CD14-positive monocyte (primary cell): ENCODE measurements at places on chromosomes 11 and 22.

DNA sequence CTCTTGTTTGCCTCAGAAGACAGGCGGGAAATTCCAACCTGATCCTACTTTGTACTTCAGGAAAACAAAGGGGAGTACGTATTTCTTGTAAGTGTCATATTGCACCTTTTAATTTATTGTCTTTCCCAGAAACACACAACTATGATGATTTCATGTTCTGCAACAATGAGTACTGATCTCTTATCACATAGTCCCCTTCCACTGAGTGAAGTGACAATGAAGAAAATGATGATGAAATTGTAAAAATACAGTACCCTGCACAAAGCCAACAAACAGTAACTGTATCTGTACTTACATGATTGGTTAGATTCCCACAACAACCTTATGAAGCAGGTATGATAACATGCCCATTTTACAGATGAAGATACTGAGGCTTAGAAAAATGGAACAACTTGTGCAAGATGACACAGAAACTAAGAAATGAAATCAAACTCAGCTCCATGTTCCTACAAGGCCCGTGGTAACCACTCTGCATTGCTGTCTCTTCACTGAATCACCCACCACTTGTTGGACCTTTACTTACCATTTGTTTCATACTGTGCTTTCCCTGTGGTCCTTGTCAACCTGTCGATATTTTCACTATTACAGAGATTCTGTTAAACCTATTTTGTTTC lies 37.5 kb downstream of the SLC1A2 start:
- no peak for DNase-seq
- H3K36me3 ChIP-seq, result no peaks in the 10 kb centered on the region
- no peaks in the 10 kb centered on the region for H3K27me3 ChIP-seq
- H3K4me3 ChIP-seq, result no peak overlapping the region
- no peaks in the 10 kb centered on the region for H3K4me1 ChIP-seq

DNA sequence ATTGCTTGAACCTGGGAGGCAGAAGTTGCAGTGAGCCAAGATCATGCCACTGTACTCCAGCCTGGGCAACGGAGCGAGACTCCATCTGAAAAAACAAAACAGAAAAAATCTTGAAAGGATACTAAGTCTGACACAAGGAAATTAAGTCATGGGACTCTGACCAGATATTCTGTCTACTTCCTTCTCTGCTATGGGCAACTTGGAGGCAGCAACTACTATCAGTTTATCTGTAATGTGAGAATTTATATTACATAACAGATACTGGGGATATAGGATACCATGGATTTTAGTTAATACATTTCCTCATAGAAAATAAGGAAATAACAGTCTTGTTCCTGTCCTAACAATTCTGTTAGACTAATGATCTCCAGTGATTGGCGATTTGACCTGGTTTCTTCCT lies 1.6 kb upstream of the SGSM3 start:
- H3K4me3 ChIP-seq, result no peak overlapping the region
- peaks cover 59% of the 10 kb centered on the region for H3K36me3 ChIP-seq
- H3K4me1 ChIP-seq, result peaks cover 5% of the 10 kb centered on the region
- no peaks in the 10 kb centered on the region for H3K27me3 ChIP-seq

GRCh38 chr11:115257270-115257669 lies 246.9 kb downstream of the CADM1 start:
- no peak for DNase-seq
- no peak overlapping the region for H3K4me3 ChIP-seq
- no peak overlapping the region for H3K27ac ChIP-seq
- H3K27me3 ChIP-seq, result no peaks in the 10 kb centered on the region

DNA sequence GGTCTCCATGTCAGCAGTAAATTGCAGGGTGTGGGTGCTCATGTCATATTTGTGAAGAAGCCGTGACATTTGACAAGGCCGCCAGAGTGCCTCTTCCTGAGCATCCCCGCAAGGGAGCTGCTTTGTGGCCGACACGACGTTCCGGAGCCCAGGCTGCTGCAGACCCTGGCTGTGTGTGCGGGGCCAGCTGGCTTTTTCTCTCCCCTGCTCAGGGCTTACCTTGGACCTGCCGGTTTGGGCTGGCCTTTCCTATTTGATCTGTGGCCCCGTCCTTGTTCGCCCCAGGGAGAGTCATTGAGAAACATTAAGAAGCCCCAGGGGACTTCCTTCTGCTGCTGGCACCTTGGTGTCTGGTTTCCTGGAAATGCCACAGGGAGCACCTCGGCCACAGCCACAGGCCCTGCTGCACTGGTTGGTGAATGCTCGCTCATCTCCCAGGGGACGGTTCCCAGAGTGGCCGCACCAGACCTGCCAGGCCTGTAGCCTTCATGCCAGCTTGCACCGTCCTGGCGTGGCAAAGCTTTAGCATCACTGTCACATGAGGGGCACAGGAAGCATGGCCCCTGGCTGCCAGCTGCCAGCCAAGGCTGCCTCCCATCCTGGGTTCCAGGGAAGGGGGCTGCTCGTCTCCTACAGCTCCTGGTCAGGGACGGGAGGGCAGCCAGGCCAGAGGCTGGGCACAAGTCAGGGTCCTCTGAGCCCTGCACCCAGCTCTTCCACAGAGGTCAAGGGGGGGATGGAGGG lies 5.4 kb downstream of the GRK2 start:
- peak overlapping the region; percentile 97 for H3K4me3 ChIP-seq
- H3K27me3 ChIP-seq, result no peaks in the 10 kb centered on the region
- peak; percentile 86 for DNase-seq
- H3K36me3 ChIP-seq, result peaks cover 56% of the 10 kb centered on the region
- peaks cover 84% of the 10 kb centered on the region for H3K4me1 ChIP-seq
- H3K27ac ChIP-seq, result peak overlapping the region; percentile 99

DNA sequence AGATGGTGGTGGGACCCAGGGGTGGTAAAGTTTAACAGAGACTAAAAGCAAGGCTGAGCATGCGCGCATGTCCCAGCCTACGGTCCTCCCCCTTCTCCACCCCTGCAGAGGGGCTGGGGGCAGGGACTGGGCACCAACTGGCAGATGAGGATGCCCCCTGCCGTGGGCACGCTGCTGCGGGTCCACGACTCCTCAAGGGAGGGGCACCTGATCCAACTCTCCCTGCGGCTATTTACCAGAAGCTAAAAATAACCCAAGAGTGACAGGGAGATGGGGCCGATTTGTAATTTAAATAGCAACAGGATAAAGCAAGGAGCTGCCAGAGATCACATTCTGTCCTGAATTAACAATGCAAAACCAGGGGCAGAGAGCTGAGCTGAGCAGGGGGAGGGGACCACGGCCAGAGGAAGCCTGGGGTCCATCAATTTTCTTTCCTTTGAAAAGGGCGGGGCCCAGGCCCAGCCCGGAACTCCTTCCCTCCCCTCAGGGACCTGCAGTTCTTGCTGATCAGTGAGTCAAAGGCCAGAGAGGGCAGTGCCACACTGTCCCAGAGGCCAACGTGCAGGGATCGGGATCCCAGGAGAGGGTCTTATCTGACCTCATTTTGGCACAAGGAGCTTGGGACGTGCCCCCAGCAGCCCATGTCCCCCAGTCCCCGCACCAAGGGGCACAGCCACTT lies 8.1 kb upstream of the DGKZ start:
- DNase-seq, result no peak
- peak overlapping the region; percentile 62 for H3K27ac ChIP-seq
- no peak overlapping the region for H3K4me3 ChIP-seq
- H3K36me3 ChIP-seq, result no peaks in the 10 kb centered on the region

DNA sequence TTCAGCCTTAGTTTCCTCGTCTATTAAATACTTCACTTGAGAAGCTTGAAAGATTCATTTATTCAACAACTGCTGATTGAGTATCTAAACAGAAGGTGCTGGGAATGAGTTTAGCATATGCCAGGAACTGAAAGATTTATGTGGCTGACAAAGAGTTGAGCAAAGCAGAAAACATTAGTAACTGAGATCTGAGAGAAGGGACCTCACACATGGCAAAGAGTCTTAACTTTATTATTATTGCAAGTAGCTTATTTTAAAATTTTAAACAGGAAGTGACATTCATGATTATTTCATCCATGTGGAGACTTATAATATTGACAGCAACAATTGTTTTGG lies 133.6 kb downstream of the CASP12 start:
- no peaks in the 10 kb centered on the region for H3K4me1 ChIP-seq
- H3K36me3 ChIP-seq, result no peaks in the 10 kb centered on the region
- no peaks in the 10 kb centered on the region for H3K27me3 ChIP-seq
- H3K4me3 ChIP-seq, result no peak overlapping the region

DNA sequence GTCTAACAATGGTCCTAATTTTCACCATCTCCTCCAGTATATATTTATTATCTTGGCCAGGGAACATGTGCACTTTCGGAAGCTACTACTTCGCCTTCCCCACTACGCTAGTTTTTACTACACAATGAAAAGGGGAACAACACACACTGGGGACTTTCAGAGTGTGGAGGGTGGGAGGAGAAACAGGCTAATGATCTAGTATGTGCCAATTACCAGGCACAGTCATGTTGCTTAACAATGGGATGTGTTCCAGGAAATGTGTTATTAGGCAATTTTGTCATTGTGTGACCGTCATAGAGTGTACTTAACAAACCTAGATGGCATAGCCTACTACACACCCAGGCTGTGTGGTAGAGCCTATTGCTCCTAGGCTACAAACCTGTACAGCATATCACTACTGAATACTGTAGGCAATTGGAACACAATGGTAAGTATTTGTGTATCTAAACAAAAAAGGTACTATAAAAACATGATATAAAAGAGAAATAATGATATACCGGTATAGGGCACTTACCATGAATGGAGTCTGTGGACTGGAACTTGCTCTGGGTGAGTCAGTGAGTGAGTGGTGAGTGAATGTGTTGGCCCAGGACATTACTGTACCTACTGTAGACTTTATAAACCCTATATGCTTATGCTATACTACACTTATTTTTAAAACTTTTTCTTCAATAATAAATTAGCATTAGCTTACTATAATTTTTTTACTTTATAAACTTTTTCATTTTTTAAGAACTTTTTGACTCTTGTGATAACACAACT lies 20.1 kb upstream of the CUL5 start:
- H3K4me1 ChIP-seq, result peaks cover 13% of the 10 kb centered on the region
- no peaks in the 10 kb centered on the region for H3K36me3 ChIP-seq
- H3K27me3 ChIP-seq, result no peaks in the 10 kb centered on the region

- no peaks in the 10 kb centered on the region for H3K4me1 ChIP-seq
- H3K36me3 ChIP-seq, result no peaks in the 10 kb centered on the region
- H3K27me3 ChIP-seq, result peaks cover 34% of the 10 kb centered on the region
- H3K27ac ChIP-seq, result no peak overlapping the region
- H3K4me3 ChIP-seq, result no peak overlapping the region
- DNase-seq, result no peak
These were observed 12.4 kb downstream of the TENM4 start for GRCh38 chr11:79428406-79428805.

DNA sequence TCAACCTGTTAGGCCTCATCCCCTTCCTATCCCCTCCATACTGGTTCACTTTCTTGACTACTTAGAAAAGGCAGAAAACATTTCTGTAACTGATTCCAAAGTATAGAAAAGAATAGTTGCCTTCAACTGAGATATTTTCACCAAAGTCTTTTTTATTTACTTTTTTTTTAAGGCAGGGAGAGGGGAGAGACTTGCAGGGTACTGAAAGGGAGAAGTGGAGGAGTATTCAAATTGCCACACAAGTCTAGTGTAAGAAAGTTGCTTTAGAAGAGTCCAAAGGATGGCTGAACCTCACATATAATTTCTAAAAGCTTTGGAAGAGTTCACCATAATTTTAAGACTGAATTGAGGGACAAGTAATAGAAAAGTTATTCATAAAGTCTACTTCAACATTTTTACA lies 6.3 kb downstream of the PHF21A start:
- H3K4me3 ChIP-seq, result no peak overlapping the region
- no peaks in the 10 kb centered on the region for H3K27me3 ChIP-seq
- DNase-seq, result no peak
- H3K27ac ChIP-seq, result no peak overlapping the region

DNA sequence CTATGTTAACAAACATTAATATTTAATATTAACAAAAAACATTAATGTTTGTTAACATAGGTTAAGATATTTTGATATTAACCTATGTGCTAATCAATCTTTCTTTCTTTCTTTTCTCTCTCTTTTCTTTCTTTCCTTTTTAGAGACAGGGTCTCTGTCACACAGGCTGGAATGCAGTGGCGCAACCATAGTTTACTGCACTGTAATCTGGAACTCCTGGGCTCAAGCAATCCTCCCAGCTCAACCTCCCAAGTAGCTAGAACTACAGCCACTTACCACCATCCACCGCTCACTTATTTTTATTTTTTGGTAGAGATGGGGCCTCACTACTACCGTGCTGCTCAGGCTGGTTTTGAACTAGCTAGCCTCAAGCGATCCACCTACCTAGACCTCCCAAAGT lies 13.2 kb downstream of the SIK3 start:
- H3K27ac ChIP-seq, result no peak overlapping the region
- H3K27me3 ChIP-seq, result no peaks in the 10 kb centered on the region
- no peak for DNase-seq
- peaks cover 3% of the 10 kb centered on the region for H3K36me3 ChIP-seq

- H3K4me3 ChIP-seq, result no peak overlapping the region
- no peaks in the 10 kb centered on the region for H3K36me3 ChIP-seq
- H3K4me1 ChIP-seq, result peaks cover 5% of the 10 kb centered on the region
- H3K27me3 ChIP-seq, result no peaks in the 10 kb centered on the region
These were observed 14.5 kb upstream of the POU2AF1 start for GRCh38 chr11:111393585-111393984.

DNA sequence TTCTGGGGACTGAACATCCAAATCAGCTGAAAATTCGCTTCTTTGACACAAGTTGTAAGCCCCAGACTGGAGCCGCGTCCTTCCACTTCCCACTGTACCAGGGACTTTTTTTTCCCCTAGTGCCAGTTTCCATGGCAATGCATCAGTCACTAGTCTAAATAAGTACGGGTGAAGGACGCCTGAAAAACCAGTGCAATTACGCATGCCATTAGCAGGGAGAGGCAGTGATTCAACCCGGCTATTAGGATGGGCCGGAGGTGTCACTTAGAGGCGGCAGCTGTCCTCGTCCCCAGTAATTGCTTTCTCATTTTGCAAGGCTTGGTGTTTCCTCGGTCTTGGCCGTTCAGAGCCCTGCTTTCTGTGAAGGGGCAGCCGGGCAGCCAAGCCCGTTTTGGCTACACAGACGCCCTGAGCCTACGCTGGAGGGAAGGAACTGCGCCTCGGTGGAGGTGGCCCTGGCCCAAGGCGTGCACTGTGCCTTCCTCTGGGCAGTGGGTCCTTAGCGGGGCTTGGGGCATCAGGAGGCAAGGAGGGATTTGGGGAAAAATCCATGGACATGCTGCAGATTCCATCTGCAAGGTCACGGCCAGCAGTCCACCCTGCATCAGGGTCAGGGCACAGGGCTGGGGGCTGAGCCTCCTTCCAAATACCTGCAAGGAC lies 319.7 kb downstream of the CTTN start:
- no peak for DNase-seq
- H3K27ac ChIP-seq, result no peak overlapping the region
- no peaks in the 10 kb centered on the region for H3K36me3 ChIP-seq
- no peaks in the 10 kb centered on the region for H3K4me1 ChIP-seq

GRCh38 chr11:11450744-11451362 lies 97.8 kb upstream of the CSNK2A3 start:
- H3K4me3 ChIP-seq, result no peak overlapping the region
- H3K27ac ChIP-seq, result no peak overlapping the region
- DNase-seq, result no peak
- H3K36me3 ChIP-seq, result no peaks in the 10 kb centered on the region
- H3K4me1 ChIP-seq, result no peaks in the 10 kb centered on the region
